Stimulated activated CD8-positive, alpha-beta memory T cell treated with anti-CD3 and anti-CD28 coated beads, Interleukin-7, amount 100 ng/mL, for 1 hour (primary cell): ENCODE measurements at places on chromosomes 12 and 14.

DNA sequence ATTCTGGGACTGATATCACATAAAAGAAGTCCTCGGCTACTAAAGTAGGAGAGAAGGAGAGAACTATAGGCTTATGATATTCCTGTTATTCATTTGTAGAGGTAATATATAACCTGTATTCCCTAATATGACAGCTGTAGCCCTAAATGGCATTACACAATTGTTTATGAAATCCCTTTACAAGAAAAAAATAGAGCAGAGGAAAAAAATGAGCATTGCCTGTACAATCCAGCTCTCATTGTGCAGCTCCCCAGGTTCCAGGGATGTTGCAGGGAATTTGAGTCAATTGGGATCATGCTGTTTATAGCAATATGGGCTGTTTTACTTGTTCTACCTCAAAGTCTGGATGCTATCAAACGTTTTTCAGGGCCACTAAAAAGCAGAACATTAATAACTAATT lies 173.1 kb downstream of the APAF1 start:
- DNase-seq = no peak

GRCh38 chr12:98754095-98754494 lies 109.0 kb downstream of the APAF1 start:
- no peak for DNase-seq

GRCh38 chr12:76470028-76470939 lies 89.3 kb downstream of the OSBPL8 start:
- no peak for DNase-seq

DNA sequence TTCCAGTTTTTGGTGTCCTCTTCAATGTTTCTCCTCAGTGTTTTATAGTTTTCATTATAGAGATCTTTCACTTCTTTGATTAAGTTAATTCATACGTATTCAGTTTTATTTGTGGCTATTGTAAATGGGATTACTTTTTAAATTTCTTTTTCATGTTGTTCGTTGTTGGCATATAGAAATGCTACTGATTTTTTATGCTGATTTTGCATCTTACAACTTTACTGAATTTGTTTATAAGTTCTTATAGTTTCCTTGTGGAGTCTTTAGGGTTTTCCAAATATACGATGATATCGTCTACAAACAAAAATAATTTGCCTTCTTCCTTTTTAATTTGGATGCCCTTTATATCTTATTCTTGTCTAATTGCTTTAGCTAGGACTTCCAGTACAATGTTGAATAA lies 9.7 kb upstream of the SDR9C7 start:
- no peak for DNase-seq

DNA sequence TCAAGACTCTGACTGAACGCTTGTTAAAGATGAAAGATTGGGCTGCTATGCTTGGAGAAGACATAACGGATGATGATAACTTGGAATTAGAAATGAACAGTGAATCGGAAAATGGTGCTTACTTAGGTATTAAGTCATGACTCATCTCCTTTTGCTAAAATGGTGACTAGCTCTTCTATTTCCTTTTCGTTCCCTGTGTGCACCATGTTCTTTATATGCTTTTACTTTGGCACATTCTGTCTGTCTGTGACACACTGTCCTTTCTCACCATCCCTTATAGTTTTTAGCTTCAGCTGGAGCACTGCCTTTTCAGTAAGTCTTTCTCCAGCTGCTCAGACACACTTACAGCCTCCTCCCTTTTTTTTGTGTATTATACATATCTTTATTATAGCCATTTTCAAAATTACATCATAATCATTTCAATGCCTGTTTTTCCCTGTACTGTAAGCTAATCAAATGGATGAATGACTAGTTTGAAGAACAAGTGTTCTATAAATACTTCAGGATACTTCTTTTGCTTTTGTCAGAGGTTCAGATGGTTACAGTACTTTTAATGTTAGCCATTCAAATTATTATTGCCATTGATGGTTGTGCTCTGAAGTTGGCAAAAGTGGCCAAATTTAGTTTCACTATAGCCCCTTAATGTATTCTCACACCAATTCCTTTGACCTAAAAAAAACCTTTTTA lies 68.6 kb downstream of the MIA2 start:
- DNase-seq = no peak

- DNase-seq = peak; percentile 60
Observed at GRCh38 chr14:106790189-106791036, 1264.0 kb downstream of the TMEM121 start.

GRCh38 chr14:46747001-46747652 lies 95.5 kb upstream of the RPL10L start:
- DNase-seq = no peak

- no peak for DNase-seq
Observed at GRCh38 chr12:31492599-31493196, 98.2 kb downstream of the DENND5B start.

DNA sequence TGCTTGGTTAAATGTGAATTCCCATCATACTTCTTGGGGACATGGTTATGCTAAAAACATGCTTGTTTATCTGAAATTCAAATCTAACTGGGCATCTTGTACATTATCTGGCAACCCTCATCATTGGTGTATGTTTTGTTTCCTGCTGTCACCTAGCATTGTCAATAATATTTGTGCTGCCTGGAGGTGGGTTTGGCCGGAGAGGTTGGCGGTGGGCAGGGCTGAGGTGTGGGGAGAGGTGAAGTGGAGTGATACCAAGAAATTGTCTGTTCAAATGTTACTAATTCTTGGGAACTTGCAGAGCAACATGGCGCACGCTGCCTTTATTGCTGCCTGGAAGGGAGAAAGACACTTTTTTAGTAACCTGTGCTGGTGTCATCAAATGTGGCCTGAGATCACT lies 280.5 kb downstream of the VRK1 start:
- DNase-seq = no peak
